Fibroblast of skin of scalp (primary cell): ENCODE measurements at places on chromosomes 13 and 19.

DNA sequence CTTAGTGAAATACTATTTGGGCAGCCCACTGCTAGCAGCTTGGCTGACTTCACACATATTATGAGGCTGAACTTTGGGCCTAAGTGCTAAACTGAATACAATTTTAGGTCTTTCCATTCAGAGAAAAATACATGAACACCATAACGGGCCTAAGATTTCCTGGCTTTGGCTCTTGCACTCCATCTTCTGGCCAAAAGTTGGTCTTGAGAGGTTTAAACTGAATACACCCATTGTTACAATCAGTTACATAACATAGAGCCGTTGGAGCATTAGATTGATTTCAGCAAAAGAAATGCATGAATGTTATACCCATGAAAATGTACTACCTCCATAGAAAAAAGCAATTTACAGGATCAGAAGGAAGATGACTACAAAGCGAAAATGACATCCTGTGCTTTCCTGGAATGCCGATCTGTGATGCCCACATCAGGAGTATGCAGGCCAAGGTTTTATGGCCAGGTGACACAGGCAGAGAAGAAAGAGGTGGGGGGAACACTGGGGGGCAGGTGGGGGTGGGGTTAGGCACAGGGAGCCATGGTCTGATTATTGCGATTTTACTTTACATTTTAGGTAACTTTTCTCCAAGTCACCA is 11.1 kb upstream of the SHISA2 start:
- DNase-seq, result peak; percentile 70

- DNase-seq, result no peak
These were observed 351.4 kb downstream of the KCNRG start for GRCh38 chr13:50366488-50367174.

- DNase-seq, result no peak
These were observed 29.5 kb downstream of the COMP start for GRCh38 chr19:18761531-18762110.

DNA sequence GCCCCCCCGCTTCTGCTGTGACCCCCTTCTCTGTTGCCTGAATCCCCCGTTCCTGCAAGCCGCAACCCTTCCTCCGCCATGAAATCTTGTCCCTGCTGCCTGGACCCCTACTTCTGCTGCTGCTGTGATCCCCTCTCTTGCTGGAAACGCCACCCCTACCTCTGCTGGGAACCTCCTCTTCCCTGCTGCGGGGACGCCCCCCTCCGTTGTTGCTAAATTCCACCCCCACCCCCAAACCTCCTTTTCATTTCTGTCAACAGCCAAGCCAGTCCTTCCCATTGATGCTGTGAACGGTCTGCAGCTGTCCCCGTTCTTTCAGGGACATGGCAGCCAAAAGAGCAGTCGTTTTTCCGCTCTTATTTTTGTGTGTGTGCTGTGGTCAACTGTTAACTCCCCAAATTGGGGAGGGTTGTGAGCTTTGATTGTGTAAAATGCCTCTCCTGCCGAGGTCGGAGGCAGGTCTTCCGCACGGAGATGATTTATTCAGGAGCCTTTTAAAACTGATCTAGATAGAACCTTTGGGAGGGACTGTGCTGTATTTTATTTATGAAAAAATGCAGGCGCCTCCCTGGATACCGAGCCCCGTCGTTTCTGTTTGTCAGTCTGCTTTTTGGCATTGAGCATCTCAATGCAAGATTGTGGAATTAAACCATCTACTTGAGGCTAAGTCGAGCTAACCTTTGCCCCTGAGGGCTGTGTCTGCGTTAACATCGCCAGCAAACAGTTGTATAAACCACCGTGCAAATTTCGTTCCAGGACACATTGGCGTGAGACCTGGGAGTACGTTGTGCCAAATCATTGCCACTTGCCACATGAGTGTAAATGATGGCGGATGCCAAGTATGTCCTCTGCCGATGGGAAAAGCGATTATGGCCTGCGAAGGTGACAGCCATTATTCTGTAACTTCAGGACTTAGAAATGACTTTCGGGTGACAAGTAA is 27.9 kb upstream of the NDUFS7 start:
- DNase-seq, result no peak

DNA sequence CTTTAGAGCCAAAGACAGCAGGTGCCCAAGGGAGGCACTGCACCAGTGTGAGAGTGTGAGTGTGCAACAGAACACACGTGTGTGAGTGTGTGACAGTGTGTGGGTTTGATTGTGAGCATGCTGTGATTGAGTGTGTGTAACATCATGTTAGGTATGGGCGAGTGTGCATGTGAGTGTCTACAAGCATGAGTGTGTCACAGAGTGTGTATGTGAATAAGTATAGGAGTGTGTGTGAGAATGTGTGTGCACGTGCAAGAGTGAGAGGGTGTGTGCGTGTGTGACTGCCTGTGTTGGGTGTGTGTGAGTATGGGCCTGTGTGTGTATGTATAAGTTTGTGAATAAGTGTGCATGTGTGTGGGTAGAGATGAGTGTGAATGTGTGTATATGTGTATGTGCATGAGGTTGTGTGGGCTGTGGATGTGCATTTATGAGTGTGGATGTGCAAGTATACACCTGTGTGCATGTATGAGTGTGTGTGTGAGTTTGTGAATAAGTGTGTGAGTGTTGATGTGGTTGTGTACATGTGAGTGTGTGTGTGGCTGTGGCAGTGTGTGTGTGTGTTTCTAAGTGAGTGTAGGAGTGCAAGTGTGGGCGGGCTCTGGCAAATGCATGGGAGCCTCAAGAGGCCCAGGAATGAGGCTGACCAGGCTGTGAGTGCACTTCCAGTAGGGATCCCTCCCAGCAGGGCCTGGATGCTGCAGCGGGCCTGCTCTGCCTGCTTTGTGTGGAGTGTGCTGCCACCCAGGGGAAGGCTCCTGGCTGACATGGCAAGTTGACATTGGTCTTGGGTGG is 198.4 kb downstream of the COL4A1 start:
- DNase-seq, result peak; percentile 89

DNA sequence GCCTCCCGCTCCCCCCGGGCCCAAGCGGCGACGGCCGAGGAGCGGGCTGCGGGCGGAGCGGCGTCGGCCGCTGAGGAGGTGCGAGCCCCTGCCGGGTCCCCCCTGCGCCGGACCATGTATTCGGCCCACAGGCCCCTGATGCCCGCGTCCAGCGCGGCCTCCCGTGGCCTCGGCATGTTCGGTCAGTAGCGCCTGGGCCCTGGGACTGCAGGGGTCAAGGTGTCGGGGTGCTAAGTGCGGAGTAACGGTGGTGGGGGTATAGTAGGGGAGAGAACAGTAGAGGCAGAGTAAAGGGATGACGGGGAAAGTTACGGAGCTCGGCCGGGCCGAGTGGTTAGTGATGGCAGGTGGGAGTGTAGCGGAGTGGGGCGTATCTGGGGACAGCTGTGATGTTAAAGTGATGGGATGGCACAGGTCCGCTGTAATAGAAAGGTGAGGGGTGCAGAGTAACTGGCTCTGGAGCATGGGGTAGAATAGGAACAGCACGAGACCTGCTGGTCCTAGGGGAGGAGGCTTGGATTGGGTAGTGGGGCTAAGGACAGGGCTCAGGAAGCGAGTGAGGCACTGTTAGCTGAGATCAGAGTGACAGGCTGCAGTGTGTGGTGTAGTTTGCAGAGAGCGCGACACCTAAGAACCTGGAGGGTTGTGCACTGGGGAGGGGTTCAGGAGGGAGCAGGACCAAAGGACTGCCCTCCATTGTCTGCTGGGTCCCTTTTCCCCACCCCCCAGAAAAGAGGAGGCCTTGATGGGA is 15.7 kb downstream of the CIC start:
- no peak for DNase-seq

- no peak for DNase-seq
These were observed 18.8 kb downstream of the ZC3H4 start for GRCh38 chr19:47094557-47095475.

DNA sequence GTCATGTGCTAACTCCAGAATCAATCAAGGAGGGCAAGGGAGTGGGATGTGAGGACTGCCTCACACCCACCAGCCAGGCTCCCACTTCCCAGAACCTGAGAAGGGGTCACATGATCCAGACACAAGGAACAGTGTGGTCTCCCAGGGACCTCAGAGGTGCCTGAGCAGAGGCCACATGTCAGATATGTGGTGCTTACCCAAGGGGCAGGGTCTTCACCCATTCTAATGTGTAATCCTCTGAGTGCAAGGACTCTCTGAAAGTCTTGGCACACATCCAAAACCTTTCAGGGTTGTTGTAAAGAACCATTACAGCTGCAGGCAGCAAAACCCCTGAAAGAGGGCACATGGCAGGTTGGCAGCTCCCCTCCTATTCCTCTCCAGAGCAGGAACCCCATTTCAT is 656.6 kb downstream of the UQCRFS1 start:
- DNase-seq, result no peak

DNA sequence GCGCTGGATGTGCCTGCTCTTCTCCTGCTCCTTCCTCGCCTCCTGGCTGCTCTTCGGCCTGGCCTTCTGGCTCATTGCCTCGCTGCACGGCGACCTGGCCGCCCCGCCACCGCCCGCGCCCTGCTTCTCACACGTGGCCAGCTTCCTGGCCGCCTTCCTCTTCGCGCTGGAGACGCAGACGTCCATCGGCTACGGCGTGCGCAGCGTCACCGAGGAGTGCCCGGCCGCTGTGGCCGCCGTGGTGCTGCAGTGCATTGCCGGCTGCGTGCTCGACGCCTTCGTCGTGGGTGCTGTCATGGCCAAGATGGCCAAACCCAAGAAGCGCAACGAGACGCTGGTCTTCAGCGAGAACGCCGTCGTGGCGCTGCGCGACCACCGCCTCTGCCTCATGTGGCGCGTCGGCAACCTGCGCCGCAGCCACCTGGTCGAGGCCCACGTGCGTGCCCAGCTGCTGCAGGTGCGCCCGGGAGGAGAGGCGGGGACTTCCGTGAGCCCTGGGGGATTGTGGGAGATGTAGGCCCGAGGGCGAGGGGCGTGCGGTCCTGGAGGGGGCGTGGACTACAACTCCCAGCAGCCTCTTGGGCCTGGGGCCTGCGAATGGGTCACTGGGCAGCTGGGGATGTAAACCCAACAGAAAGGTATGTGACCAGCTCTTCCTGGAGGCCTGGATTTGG is 6.7 kb downstream of the KCNJ14 start:
- no peak for DNase-seq

DNA sequence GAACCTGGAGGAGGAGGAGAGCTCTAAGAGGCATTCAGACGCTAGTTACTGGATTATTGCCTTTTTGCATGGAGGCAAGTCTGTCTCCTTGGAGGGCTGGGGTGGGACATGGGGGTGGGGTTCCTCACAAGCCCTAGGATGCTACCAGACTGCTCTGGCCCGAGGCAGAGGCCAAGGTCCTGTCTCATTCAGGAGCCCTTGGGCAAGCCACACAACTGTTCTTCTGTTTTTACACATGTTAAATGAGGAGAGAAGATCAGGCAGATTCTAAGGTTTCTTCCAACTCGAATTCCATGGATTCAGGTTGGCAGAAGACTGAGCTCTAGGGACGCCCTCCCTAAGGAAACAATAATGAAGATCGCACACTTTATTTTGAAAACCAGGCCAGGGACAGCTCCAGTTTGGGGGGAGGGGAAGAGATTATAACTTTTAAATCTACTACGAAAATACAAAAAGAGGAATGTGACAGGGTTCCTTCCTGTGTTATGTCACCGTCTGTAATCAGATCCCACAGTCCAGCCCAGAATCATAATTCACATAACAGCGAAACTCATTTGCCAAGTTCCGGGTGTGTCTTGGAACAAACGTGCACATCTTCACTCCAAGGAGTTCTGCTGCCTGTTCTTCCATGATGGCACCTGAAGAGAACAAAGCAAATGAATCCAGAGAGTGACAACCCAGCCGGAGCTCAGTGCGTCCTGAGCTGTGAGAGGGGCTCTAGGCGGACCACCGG is 25.2 kb downstream of the IL17D start:
- DNase-seq, result no peak

- DNase-seq, result no peak
These were observed 9.8 kb downstream of the ATP13A1 start for GRCh38 chr19:19653597-19654147.

DNA sequence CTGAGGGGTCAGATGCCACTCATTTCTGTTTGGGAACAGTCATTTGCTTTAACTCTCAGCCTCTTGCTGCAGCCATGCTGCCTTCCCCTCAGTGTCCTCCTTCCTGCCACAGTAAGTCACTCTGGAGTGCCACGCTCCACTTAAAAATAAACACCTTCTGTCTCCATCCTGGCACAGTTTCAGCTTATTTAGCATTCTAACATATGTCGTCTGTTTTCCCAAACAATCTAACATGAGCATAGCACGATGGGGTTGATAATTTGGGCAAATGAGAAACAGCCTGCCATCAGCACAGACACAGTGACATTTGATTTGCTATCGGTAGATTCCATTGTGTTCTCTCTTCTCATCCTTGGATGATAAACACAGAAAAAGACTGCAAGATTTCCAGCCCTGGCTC is 768.6 kb downstream of the UQCRFS1 start:
- no peak for DNase-seq

DNA sequence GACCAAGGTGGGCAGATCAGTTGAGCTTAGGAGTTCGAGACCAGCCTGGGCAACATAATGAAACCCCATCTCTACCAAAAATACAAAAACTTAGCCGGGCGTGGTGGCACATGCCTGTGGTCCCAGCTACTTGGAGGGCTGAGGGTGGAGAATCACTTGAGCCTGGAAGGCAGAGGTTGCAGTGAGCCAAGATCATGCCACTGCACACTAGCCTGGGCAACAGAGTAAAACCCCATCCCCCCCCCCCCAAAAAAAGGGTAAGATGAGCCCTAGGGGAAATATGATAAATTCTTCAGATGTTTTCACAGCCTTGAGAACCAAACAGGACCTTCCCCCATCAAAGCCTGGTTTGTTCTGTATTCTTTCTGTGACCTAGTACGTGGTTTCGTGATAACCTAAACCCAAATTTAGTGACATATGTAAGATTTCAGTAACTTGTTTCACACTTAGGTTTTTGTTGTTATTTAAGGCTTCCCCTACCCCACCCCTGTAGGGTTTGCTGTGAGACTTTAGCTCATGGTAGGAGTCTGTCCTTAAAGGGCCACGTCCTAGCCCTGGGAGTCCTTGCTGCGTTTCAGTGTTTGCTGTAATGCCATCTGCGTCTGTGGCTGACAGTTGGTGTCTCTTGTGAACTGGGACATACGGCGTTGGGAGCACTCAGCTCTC is 49.6 kb downstream of the MYO9B start:
- DNase-seq, result peak; percentile 74

- DNase-seq, result peak; percentile 66
These were observed 4.2 kb upstream of the RPL18A start for GRCh38 chr19:17855280-17856152.

DNA sequence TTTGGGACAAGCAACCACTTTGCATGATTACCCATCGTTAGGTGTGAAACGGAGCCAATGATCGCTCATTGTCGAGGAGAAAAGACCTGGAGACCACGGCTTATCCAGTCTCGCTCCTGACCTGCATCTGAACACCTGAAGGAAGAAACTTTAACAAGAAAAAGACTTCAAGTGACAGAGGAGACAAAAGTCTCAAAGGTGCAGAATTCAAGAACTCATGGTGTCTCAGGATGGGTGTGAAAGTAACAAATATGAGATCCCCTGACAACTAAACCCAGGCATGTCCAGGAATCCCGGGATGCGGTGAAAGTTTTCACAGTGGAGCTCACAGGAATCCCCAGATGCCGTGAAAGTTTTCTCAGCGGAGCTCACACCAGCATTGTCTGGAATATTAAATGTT is 6.3 kb upstream of the ATP11A start:
- DNase-seq, result no peak
